ENCODE measurements at places on chromosomes 16 and 17.

- no peak for DNase-seq
Observed at GRCh38 chr17:42750739-42751344, 6.0 kb upstream of the EZH1 start.

- no peak for DNase-seq
Observed at GRCh38 chr16:15974057-15974456, 24.6 kb downstream of the ABCC1 start.

DNA sequence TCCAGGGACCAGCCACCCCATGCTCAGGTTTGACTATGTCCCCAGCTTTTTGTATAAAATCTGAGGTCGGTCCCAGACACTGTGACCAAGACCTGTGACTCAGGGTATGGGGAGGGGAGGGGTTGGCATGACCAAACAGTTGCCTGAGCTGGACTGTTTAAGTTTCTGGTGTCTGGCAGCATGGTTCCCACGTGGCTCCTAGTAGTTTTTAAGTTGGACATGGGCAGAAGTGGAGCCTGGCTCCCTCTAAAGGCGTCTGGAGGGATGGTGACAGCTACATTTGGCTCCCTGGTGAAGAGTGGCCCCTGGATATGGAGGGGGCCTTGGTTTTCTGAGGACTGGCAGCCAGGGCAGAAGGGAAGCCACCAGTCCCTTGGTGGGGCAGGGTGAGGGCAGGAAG, 7.9 kb downstream of the SMCR8 start:
- DNase-seq: no peak

DNA sequence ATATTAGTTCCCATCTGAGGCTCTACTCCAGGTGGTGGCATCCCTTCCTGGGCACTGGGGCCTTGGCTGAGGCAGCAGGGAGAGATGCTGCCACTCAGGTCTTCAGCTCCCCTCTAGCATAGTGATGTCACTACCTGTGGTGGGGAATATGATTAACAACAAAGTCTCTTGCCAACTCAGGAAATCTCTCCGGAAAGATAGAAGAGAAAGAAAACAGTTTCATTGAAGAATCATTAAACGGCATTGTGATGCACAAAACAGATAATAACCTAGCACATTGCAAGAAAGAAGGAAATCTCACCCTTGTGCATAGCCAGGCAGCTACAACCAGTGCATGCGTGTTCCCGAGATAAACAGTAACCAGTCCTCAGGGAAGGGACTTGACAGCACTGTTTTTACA, 12.2 kb upstream of the ZNF267 start:
- DNase-seq: no peak

- no peak for DNase-seq
Observed at GRCh38 chr17:7323731-7324437, 5.3 kb downstream of the NEURL4 start.

Data from GM12864 (cell line).